ENCODE measurements at places on chromosomes 12 and 14.
A peak's percentile ranks its signal among the peaks of the same experiment; 100 is the strongest.

GRCh38 chr12:12032260-12032791 is 38.4 kb upstream of the BCL2L14 start:
- DNase-seq: no peak

GRCh38 chr12:113899042-113899560 is 67.0 kb downstream of the RBM19 start:
- no peak for DNase-seq

GRCh38 chr14:37597538-37597913 is 2.1 kb downstream of the TTC6 start:
- no peak for DNase-seq

DNA sequence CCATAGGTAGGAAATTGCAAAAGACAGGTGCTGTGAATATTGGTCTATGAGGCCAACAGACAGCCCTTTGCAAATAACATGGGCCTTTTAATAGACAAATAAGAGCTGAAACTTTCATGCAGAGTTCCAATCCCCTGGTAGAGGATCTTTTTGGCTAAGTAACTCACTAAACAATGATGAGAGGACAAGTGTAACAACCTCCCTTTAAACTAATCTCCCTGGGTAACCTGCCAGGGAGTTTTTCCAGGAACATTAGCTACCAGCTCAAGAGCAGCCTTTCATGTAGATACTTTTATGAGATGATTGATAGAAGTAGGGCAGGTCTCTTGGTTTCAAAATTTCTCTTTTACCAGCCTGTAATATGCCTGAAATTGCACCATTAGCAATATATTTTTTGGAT is 13.8 kb upstream of the CACNA1C start:
- DNase-seq: no peak

- no peak for DNase-seq
Observed at GRCh38 chr14:104250175-104250574, 111.8 kb downstream of the KIF26A start.

DNA sequence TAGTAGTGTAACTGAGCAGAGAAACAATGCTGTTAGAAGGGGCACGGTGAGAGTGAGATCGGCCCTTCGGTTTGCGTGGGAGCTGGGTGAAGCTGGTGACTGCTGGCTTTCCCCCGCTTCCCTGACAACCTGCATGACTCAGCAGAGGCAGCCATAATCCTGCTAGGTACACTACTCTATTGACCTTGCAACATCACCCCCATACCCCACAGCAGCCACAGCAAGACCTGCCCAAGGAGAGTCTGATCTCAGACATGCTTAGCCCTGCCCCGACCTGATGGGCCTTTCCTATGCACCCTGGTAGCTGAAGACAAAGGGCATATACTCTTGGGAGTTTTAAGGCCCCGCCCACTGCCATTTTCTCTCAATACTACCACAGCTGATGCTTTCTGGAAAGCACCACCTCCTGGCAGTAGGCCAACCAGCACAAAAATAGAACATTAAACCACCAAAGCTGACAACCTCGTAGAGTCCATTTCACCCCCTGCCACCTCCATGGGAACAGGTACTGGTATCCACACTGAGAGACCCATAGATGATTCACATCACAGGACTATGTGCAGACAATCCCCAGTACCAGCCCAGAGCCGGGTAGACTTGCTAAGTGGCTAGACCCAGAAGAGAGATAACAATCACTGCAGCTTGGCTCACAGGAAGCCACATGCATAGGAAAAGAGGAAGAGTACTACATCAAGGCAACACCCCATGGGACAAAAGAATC is 75.9 kb upstream of the RGS6 start:
- DNase-seq: peak; percentile 1

DNA sequence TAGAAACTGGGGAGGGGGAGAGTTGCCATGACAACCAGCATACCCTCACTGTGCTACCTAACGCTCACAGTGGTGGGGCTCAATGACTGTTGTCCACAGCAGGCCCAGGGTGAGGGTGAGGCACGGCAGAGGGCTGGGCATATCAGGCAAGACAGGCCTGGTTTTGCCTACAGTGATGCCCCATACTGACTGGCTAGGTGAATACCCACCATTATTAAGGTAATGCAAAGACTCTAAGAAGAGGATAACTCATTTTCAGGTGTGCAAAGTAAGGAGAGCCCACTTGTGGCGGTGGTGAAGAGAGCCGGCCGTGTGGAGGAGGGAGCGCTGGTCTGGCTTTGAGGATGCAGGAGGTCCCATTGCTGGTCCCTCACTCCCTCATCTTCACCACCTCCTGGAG is 422.3 kb downstream of the FUT8 start:
- DNase-seq: no peak

DNA sequence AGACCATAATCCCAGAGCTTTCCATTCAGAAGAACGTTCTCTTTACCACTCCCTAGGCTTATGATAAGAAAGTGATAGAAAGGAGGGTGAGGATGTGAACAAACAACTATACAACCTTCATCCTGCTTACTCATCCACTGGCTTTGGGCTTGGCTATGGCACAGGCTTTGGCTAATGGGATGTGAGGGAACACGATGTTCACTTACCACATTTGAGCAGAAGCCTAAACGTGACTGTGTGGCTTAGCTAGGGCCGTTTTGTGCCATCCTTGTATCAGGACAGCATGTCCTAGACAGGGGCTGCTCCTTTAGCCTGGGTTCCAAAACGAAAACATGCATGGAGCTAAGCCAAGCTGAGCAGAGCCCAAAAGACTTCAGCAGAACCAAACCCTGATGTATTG is 118.6 kb upstream of the CCDC175 start:
- DNase-seq: no peak

- no peak for DNase-seq
Observed at GRCh38 chr14:61992139-61992538, 229.9 kb downstream of the SNAPC1 start.

DNA sequence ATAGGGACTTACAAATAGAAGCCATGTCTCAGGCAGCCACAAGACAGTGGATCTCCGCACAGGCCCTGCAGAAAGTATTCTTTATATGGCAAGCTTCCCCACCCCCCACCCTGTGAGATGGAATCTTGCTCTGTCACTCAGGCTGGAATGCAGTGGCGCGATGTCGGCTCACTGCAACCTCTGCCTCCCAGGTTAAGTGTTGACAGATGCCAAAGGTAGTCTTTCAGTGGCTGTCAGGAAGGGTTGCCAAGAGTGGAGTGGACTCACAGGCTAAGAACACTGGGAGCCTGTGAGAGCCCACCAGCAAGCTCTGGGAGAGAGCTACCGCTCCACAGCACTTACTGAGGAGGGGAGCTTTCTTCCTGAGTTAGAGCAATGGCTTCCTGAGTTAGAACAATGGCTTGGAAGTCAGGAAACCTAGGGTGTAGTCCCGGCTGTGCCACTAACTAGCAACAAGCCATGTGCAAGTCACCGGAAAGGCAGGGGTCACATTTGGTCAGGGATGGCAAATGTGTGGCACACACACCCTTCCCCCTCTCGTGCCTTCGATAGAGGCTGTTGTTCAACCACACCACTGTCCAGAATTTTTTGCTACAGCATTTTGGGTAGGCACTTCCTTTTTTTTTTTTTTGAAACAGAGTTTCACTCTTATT is 2.6 kb downstream of the RNASE1 start:
- no peak for DNase-seq

DNA sequence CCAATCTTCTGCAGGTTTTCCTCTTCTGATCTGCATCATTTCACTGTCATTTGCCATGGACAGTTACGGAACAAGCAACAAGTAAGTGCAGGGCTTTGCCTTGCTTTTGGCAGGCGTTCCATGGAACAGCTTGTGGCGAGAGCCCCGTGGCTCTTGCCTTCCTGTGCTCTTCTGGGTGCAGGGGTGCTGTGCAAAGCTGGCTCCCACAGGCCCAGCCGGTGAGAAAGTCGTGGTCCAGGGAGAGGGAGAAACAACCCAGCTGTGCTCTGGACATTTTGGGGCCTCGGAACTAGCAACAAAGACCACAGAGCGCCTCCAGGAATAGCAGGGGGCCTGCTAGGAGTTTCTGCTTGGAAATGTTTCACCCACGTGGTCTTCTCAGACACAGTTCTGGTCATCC is 164.7 kb downstream of the ADGRD1 start:
- no peak for DNase-seq

DNA sequence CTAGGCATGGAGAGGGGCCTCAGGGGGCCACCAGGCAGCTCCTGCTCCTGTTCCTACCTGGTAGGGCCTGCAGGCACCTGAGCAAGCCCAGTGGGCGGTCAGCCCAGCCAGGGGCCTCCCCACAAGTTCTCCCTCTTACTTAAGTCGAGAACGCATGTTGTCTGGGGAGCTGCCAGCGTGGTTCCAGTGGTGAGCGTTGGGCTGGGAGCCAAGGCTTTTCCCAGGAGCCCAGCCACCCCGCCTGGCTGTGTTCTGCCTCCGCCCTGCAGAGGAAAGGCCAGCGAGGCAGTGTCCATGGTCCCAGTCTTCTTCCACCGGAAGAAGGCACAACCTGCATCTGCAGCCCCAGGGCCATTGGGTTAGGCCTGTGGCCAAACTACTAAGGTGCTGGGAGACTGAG is 1.4 kb downstream of the C14orf180 start:
- DNase-seq: no peak

- DNase-seq: no peak
Observed at GRCh38 chr12:53402871-53403270, 20.8 kb upstream of the AMHR2 start.

GRCh38 chr12:45615268-45615667 is 114.2 kb upstream of the ARID2 start:
- peak; percentile 72 for DNase-seq

GRCh38 chr12:64521833-64522232 is 69.9 kb downstream of the TBK1 start:
- DNase-seq: no peak

GRCh38 chr14:90572441-90573150 is 175.8 kb downstream of the CALM1 start:
- DNase-seq: no peak

DNA sequence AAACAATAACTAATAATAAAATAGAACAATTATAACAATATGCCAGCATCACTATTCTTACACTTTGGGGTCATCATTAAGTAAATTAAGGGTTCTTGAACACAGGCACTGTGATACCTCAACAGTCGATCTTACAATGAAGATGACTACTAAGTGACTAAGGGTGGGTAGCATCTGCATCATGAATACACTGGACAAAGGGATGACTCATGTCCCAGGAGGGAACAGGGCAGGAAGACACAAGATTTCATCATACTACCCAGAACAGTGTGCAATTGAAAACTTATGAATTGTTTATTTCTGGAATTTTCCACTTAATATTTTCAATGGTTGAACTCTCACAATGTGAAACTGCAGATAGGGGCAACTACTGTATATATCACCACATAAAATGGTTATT is 19.7 kb downstream of the TSPAN19 start:
- DNase-seq: peak; percentile 53

- DNase-seq: no peak
Observed at GRCh38 chr12:30825341-30825740, 70.6 kb upstream of the CAPRIN2 start.

- no peak for DNase-seq
Observed at GRCh38 chr12:95607642-95608041, 56.4 kb upstream of the USP44 start.

- peak; percentile 25 for DNase-seq
Observed at GRCh38 chr14:53953828-53954550, 2.6 kb downstream of the BMP4 start.

- peak; percentile 92 for DNase-seq
Observed at GRCh38 chr14:68784978-68785533, 7.8 kb downstream of the ZFP36L1 start.

DNA sequence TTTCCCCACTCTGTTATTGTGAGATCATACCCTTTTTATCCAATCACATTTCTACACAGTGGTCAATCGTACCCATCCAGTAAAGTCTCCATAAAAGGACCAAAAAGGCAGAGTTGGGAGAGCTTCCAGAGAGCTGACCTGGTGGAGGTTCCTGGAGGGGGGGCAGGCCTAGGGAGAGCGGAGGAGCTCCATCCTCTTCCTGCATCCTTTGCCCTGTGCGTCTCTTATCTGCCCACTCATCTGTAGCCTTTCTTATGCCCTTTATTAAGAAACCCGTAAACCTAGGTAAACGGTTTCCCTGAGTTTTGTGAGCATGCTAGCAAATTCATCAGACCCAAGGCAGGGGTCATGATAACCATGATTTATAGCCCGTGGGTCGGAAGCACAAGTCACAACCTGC is 26.2 kb downstream of the EVL start:
- no peak for DNase-seq

GRCh38 chr12:1305063-1305434 is 289.3 kb downstream of the FBXL14 start:
- DNase-seq: peak; percentile 43

DNA sequence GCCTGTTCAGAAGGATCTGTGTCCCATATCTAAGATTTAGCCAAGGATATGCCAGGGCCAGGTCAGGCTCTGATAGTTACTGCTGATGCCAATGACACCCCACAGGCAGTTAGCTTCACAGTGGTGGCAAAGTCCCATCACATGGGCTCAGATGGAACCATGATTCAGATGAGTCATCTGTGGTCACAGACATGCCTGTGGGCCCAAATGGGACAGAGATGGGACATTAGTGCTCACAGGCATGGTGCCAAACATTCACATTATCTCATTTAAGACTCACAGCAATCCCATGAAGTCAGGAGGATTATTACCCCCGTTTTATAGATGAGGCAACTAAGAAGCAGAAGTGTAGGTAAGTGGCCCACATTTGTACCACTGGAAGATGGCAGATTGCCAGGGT is 207.8 kb downstream of the DPF3 start:
- no peak for DNase-seq

DNA sequence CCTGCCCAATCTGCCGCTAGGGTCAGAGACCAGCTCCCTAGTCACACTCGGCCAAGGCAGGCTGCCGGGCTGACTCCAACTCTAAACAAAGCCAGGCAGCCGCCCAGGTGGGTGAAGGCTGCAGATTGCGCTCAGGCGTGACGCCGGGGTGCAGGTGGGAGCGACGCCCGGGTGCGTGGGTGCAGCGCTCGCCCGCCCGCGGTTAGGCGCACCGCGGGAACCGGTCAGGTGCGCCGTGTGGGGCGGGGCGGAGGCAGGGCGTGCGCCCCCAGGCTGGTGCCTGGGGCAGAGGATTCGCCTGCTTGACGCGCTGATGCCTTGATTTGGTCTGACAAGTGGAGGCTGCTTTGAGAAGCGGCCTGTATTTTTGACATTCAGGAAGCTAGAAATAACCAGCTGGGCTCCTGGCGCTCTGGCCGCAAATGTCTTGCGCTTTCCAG is 126.7 kb upstream of the HIF1A start:
- DNase-seq: no peak

- no peak for DNase-seq
Observed at GRCh38 chr14:21096978-21097635, 1.3 kb downstream of the ZNF219 start.

DNA sequence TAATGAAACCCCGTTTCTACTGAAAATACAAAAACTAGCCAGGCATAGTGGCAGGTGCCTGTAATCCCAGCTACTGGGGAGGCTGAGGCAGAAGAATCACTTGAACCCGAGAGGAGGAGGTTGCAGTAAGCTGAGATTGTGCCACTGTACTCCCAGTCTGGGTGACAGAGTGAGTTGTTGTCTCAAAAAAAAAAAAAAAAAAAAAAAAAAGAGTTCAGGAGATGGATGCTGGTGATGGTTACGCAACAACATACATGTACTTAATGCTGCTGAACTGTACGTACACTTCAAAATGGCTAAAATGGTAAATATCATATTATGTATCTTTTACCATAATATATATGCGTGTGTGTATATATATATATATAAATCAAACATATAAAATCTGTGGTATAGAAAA is 29.0 kb downstream of the ACTN1 start:
- DNase-seq: no peak

All from kidney glomerular epithelial cell (primary cell).